ENCODE measurements at places on chromosomes 2 and 18.

GRCh38 chr2:27545348-27546141, 37.3 kb upstream of the ZNF512 start:
- H3K27me3 ChIP-seq, result no peaks in the 10 kb centered on the region
- H3K4me3 ChIP-seq, result no peak overlapping the region
- H3K4me1 ChIP-seq, result no peaks in the 10 kb centered on the region

- H3K4me1 ChIP-seq, result no peaks in the 10 kb centered on the region
- DNase-seq, result no peak
- H3K4me3 ChIP-seq, result no peak overlapping the region
- H3K27ac ChIP-seq, result no peak overlapping the region
- H3K27me3 ChIP-seq, result peaks cover 9% of the 10 kb centered on the region
Measured at GRCh38 chr2:16726147-16726546, 60.5 kb upstream of the CYRIA start.

DNA sequence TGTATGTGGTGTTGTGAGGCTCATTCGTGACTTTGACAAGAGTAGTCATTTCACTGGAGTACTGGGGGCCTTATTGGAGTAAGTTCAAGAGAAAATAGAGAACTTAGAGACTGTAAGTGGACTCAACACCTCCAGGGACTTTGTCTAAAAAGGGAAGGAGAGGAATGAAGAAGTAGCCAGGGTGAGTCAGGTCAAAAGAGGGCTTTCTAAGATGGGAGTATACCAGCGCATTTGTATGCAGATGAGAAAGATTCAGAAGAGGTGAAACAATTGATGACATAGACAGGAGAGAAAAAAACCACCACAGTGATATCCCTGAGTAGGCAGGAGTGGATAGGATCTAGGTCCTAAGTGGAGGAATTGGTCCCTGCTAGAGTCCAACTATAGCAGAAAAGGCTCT, 246.8 kb downstream of the IKZF2 start:
- no peak overlapping the region for H3K4me3 ChIP-seq
- H3K27ac ChIP-seq, result no peak overlapping the region
- no peak for DNase-seq
- H3K4me1 ChIP-seq, result no peaks in the 10 kb centered on the region
- no peaks in the 10 kb centered on the region for H3K36me3 ChIP-seq

DNA sequence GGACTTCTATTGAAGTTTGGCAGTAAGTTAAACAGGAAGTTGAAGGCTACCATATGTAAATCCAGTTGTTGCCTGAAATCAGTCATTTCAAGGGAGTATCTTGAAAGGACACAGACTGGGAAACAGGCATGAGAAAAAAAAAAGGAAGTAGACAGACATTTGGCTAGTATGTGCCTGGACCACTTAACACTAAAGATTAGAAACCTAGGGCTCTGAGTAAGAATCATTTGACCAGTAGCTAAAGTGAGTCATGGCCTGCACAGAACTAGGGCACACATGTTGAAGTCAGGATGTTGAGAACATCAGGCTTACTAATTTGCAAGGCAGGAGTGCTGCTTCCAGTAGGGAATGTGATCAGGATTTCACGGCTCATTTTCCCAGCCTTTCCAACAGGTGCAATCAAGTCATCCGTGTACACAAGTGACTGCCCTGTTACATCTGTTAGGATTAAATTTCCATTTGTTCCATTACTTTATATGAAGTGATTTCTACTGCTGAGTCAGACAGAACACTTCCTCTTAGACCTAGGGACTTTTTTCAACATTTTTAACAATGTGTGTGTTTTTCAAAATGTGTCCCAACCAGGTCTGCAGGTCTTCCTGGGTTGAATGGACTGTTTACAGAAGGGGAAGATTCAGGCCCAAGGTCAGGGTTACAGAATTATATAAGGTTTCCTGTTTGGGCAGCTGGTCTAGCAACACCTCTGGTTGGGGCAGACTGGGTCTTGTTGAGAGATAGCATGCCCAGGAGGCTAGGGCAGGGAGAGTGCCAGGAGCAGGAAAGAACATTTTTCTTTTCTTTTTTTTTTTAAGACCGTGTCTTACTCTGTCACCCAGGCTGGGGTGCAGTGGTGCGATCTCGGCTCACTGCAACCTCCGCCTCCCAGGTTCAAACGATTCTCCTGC, 145.6 kb downstream of the TGIF1 start:
- peaks cover 46% of the 10 kb centered on the region for H3K4me1 ChIP-seq
- H3K27ac ChIP-seq, result peak overlapping the region; percentile 98
- H3K36me3 ChIP-seq, result no peaks in the 10 kb centered on the region

- H3K4me1 ChIP-seq, result peaks cover 17% of the 10 kb centered on the region
- DNase-seq, result peak; percentile 28
- H3K27ac ChIP-seq, result no peak overlapping the region
- H3K4me3 ChIP-seq, result no peak overlapping the region
- H3K27me3 ChIP-seq, result no peaks in the 10 kb centered on the region
Measured at GRCh38 chr18:54112356-54112755, 112.1 kb downstream of the MBD2 start.

DNA sequence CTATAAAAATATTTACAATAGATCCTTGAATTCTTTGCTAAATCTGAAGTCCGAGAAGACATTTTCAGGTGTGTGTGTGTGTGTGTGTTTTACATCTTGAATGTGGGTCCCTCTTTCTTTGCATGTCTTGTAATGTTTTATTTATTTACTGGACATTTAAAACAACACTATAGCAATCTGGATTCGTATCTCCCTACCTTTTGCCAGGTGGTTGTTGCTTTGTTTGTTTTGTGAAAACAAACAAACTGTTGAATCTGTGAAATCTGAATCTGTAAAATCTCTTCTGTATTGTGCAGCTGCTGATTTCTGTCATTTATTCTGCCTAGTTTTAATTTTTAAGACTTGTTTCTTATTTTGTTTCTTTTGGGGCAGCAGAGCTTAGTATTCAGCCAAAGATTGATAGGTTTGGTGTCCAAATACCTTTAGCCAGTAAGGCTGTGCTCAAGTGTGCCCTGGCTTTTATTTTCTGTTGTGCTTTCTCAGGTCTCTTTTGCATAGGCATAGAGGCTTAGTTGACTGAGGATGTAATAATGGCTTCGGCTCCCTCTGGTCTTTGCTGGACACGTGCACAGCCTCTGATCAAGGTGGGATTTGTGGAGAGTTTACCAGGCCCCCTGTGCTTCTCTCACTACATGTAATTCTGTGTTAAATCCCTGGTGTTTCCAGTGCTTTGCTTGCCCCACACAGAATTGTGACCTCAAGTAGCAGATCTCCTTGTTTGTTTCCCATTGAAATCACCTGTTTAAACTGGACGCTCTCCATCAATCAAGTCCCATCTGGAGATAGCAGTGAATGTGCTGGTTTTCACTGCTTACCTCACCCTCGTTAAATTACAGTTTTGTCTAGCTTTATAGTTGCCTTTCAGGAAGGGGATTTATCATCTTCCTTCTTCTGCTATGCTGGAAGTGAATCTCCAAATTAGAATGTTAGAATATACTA, 71.1 kb downstream of the BIRC6 start:
- peaks cover 15% of the 10 kb centered on the region for H3K4me1 ChIP-seq
- H3K27ac ChIP-seq, result peak overlapping the region; percentile 62
- H3K4me3 ChIP-seq, result no peak overlapping the region
- no peaks in the 10 kb centered on the region for H3K27me3 ChIP-seq
- peak; percentile 5 for DNase-seq

GRCh38 chr2:119349289-119349688, 17.3 kb downstream of the C2orf76 start:
- H3K27me3 ChIP-seq, result no peaks in the 10 kb centered on the region
- no peak overlapping the region for H3K27ac ChIP-seq
